Hematopoietic multipotent progenitor cell treated with erythropoietin and hydrocortisone succinate and interleukin-3 and kit ligand, for 4 days (in vitro differentiated cells): ENCODE measurements at places on chromosomes 1 and 21.

DNA sequence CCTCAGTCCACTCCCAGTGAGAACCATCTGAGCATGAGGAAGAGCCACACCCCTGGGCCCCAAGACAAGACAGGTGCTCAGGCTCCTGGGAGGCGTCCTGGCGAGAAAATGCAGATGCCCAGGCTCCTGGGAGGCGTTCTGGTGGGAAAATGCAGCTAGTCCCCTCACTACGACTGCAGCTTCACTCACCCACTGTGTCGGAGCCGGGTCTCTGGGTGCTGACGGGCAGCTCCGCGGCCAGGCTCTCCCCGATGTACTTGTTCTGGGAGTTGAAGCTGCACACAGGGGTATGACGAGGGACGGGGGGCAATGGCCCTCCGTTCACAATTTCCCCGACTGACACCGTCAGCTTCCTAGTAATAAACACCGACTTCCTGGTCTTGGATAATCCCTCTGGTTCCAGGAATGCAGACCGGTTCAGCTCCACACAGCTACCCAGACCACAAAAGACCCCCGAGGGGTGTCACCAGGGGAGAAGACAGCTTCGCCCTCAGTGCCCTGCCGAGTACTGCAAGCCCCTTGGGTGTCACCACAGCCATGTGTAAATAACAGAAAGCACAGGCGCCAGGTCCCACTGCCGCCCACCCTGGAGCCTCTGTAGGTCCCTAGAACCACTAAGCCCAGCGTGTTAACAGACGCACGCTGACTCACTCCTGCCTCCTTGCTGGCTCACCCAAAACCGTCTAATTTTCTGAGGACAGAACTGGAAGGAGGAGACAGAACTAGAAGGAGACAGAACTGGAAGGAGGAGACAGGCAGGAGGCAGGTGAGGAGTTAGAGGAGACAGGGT lies 19.5 kb downstream of the MCM3AP start:
- DNase-seq: no peak

DNA sequence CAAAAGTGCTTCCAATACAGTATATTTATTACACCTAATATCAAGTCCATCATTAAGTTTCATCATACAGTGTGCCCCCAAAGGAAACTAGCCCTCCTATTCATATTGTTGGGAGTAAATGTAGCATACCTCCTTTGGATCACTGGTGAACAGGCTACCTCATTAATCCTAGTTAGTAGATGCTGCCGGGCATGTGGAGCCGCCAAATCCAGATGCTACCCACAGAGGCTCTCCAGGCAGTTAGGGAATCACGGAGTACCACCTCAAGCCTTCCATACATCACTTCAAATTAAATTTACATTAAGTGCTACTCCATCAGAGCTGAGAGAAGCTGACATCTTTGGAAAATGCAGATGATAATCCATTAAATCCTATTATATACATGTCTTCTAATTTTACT lies 121.7 kb upstream of the FOXD3 start:
- no peak for DNase-seq

- DNase-seq: peak; percentile 77
These were observed 5.8 kb downstream of the TTC13 start for GRCh38 chr1:230972855-230973271.

DNA sequence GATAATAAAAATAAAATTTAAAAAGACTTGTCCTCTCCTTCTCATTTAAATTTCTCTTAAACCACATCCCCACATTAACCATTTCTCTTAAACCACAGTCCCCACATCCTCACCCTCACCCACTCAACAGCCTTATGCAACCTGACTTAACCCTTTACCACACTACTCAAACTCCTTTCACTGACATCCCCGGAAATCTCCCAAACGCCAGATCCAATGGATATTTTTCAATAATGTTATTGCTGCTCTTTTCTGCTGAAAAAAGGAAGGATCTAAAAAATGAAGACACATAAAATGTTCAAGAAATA lies 54.2 kb upstream of the EEIG2 start:
- peak; percentile 63 for DNase-seq

DNA sequence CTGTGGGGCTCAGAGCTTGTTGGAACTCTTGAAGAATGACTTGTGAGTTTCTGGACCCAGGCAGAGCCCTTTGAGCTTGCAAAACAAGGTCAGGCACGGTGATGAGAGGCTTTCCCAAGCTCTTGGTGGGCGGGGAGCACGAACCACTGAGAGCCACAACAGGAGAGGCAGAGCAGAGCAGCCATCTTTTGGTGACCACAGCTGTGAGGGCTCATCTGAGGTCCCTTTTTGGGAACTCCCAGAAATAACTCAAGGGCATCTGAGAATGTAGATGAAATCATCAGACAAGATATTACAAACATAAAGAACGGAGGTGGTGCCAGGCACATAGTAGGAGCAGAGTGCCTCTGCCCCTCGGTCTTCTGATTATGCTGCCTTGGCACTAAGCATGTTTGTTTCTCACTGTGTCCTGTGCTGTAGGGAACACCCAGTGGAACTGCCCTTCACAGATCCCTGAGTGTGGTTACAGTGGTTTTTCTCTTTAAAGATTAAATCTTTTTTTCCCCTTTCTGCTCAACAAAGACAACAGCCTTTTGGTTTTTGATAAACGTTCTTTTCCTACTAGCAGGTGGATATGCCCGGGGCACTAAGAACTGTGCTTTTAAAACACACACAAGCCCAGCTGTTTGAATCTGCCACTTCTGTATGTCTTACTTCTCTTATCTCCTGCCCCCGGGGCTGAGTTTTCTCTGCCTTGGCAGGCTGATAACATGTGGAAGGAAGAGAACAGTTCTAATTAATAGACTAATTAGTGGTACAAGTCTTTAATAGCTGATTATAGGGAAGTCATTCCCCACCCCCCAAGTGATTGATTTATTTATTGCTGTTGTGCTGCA lies 37.7 kb downstream of the CD34 start:
- DNase-seq: peak; percentile 99

- no peak for DNase-seq
These were observed 9.8 kb downstream of the CACYBP start for GRCh38 chr1:175009532-175009931.

DNA sequence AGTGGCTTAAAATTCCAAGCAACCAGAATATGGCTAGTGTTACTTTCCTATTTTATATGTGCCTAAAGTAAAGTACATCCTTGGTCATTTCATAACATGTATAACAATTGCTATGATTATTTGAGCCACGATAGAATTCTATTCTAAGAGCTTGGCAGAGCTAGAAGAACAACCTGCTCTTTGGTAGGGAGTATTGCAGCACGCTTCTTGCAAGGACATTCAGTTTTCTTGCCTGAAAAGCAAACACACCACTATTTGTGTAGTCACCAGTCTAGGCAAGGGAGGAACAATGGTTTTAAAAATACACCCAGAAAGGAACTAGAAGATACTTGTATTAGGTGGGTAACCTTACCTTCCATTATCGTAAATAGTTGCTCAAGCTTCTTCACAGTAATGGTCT lies 51.5 kb downstream of the CNST start:
- no peak for DNase-seq

GRCh38 chr1:196732526-196732925 lies 42.1 kb upstream of the CFHR3 start:
- DNase-seq: no peak

DNA sequence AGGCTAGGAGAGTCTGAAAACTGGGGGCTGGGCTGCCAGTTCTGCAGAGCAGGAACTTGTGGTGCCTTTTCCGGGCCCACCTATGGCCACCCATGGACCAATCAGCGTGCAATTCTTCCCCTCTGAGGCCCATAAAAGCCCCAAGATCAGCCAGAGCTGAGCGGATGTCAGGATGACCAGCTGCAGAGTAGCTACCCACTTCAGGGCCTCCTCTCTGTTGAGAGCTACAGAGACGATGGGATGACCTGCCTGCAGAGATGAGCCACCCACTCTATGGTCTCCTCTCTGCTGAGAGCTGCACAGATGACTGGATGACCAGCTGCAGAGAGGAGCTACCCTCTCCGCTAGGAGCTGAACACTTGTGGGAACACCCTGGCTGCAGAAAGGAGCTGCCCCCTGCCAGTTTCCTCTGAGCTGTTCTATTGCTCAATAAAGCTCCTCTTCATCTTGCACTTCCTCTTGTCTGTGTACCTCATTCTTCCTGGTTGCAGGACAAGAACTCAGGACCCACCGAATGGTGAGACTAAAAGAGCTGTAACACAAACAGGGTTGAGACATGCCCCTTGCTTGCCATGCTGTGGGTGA lies 12.8 kb upstream of the AADACL4 start:
- no peak for DNase-seq
